Upper lobe of left lung (tissue), 6 donors: ENCODE measurements at places on chromosomes 3 and 15.

- DNase-seq: no peak
These were observed 90.3 kb downstream of the FMN1 start for GRCh38 chr15:33104212-33104611.

GRCh38 chr15:41347236-41347635 lies 14.6 kb downstream of the NUSAP1 start:
- DNase-seq: no peak

DNA sequence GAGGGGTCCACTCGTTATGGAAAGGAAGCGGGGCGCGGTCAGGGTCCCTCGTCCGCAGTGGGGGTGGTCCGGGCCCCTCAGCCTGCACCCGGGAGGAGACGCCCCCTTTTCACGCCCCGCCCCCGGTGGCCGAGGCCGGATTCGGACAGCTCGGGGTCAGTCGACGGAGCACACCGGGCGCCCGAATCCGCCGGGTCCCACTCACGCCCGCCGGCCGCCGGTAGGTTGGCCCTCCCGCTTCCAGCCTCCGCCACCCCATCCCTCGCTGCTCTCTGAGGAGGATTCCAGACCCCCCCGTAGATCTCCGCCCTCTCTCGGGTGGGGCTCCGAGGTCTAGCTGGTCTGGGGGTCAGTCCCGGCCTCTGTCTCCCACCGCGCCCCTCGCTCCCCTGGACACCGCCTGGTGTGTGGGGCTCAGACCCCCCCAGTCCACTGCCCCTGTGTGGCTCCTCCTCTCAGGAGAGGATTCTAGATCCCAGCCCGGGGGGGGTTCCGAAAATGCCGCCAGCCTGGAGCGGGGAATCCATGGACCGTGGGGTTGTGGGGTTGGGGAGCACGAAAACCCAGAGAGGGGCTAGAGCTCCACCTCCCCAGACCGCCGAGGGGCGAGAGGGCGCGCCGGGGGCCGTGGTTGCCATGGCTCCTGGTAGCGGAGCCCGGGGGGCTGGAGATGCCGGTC lies 725 bp downstream of the CHL1 start:
- peak; percentile 89 for DNase-seq

DNA sequence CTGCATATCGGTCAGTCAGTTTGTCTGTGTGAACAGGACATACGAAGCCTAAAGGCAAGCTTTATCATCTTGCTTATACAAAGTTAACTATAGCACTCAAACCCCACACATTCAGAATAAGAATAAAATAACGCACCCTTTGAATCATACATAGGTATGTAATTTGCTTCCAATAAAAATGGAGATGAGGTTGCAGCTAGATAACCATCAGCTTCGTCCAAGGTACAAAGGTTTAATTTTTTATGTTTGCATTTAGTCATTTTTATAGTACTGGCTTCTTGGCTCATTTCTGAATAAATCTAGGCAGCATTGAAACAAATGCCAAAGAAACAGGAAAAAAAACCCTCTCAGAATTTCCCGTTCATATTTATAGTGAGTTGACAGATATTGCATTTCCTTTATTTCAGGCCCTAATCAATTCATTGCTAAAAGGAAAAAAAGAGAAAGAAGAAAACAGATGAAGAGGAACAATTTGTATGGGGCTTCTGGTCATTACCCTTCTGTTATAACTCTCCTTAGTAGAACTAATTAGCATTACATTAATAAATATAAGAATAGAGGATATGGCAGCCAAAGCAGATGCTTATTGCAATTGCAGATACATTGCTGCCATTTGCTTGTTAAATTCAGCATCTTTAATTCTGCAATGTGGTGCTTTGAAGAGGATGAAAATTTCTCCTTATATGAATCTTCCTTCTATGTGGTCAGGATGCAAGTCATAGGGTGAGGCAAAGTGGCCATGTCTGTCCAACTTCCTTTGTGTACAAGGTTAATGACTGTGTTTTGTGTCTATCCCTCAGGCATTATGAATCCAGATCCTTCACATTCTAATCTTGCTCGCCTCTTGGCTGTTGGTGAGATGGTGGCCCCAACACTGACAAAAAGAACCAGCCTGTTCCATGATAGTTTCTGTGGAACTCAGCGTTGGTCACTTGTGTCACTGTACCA lies 550.0 kb downstream of the AGBL1 start:
- no peak for DNase-seq
